H4 (cell line): ENCODE measurements at places on chromosomes 5 and 9. TPM values are rescaled to one million over a fixed set of nuclear protein-coding genes. Genes with fewer than 3 reads are reported as not detected.

- DNase-seq = no peak
Measured at GRCh38 chr5:128796506-128796905, 168.8 kb upstream of the SLC27A6 start.

GRCh38 chr5:120808135-120808534 lies 344.0 kb downstream of the PRR16 start:
- no peak for DNase-seq

GRCh38 chr9:105173306-105173705 lies 71.1 kb upstream of the SLC44A1 start:
- no peak for DNase-seq

GRCh38 chr5:40432836-40433235 lies 246.9 kb upstream of the PTGER4 start:
- DNase-seq = no peak

DNA sequence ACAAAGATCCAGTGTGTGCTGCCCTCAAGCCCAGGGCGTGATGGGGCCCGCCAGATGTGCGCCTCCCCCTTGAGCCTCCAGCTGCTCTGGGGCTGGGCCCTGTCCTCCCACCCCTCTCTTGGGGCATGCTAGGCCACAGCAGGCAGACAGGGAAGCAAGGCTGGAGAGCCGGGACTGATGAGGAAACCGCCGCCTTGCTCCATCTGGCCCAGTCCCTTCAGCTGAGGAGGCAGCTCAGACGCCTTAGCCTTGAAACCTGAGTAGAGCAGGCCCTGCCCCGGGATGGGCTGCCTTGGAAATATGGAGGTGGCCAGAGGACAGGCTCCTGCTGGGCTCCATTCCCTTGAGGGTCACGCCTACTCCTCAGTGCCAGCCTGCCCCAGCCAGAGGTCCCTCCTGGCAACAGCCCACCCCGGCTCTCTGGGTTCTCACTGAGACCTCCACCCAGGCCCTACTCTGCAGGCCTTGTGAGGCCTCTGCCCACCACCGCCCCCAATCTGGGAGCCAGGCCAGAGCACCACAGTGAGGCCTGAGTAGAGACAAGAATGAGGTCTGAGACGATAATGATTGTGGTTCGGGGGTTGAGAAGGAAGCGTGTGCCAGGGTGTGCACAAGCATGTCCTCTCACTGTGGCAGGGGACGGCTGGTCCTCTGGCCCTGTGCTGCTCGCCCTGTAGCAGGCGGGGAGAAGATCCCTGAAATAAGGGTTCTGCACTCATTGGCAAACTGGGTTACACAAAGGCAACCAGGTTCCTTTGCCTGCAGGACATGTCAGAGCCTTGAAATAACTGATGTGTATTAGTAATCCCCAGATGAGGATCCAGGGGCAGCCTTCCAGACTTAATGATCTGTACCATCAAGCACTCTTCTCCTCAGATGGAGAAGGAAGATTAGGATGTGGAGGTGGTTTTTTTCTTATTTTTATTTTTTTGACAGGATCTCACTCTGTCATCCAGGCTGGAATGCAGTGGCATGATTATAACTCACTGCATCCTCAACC lies 30.9 kb downstream of the CXXC5 start:
- DNase-seq = no peak

SARDH gene
- 0.06 and 0.49 TPM in 2 replicates for total RNA-seq

AQP3 gene
- total RNA-seq = 15.9 and 18.3 TPM in 2 replicates
